ENCODE measurements at places on chromosomes 11 and 22.
A peak's percentile ranks its signal among the peaks of the same experiment; 100 is the strongest.

- DNase-seq: no peak
These were observed 26.2 kb downstream of the SPATA19 start for GRCh38 chr11:133819114-133819513.

- no peak for DNase-seq
These were observed 14.6 kb downstream of the FAM118A start for GRCh38 chr22:45324311-45324711.

GRCh38 chr11:83608571-83608970 lies 322.4 kb upstream of the CCDC90B start:
- no peak for DNase-seq

- no peak for DNase-seq
These were observed 10.9 kb downstream of the DEFB108B start for GRCh38 chr11:71843858-71844257.

DNA sequence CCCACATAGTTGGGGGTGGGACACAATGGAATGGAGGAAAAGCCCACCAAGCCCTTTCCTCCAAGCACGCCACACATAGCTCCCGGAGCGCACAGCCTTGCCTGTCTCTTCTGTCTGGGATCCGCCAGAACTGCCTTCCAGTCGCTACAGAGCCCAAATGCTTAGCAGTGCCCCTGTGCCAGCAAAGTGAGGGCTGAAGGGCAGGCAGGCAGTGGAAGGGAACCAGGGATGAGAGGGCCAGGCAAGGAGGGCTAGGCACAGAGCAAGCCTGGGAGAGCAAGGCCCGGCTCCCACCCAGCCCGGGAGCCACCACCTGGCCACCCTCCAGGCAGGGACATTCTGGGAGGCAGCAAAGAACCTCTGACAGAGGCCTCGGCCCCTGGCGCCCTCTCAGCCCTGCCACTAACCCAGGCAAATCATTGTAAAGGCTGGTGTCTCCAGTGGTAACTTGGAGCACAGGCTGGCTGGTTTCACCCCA lies 32.5 kb downstream of the PPP2R1B start:
- no peak for DNase-seq

GRCh38 chr22:50695421-50696250 lies 23.0 kb downstream of the SHANK3 start:
- DNase-seq: no peak

- DNase-seq: no peak
These were observed 141.2 kb downstream of the RBFOX2 start for GRCh38 chr22:35887296-35887875.

- DNase-seq: no peak
These were observed at the start of gene LRRC55 for GRCh38 chr11:57181678-57182305. Gene LRRC55 (plus strand): TSS chr11:57181953. CDS start chr11:57182023, 70 bp downstream.

- DNase-seq: no peak
These were observed 103.2 kb upstream of the GALNT18 start for GRCh38 chr11:11724994-11725393.

GRCh38 chr11:96084610-96085318 lies 160.9 kb upstream of the MTMR2 start:
- DNase-seq: no peak

DNA sequence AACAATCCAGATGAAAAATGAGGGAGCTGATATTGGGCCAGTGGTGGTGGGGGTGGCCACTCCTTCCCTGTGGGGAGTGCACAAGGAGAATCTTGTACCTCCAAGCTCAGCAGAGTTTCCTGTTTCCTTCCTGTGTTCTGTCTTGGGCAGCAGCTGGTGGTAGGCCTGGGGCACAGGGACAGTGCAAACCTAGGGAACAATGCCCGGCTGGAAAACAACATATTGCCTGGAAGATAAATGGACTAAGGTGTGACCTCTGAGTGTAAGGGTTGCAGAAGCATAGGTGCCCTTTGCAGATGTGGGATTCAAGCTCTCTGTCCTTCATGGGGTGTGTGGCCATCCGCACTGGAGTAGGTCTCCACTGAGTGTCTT lies 5.8 kb upstream of the JAM3 start:
- no peak for DNase-seq

- no peak for DNase-seq
These were observed 8.1 kb upstream of the OR10W1 start for GRCh38 chr11:58276151-58276550.

GRCh38 chr11:30585125-30585891 lies 845 bp downstream of the MPPED2 start:
- DNase-seq: no peak

DNA sequence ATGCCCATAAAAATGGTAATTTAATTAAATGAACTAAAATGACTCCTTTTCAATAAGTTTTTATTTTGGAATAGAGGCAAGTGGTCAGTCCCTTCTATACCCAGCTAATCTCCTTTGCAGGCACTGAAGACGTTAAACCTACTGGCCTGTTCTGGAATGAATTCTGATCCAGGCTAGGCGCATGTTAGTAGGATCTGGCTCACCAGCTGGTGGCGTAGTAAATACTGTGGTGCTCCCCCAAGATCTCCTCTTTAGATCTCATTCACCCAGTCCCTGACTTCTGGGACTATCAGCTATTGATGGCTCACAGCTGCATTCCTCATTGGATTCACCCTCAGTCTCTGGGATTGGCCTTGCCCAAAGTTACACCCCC lies 173.7 kb upstream of the DDI1 start:
- no peak for DNase-seq

DNA sequence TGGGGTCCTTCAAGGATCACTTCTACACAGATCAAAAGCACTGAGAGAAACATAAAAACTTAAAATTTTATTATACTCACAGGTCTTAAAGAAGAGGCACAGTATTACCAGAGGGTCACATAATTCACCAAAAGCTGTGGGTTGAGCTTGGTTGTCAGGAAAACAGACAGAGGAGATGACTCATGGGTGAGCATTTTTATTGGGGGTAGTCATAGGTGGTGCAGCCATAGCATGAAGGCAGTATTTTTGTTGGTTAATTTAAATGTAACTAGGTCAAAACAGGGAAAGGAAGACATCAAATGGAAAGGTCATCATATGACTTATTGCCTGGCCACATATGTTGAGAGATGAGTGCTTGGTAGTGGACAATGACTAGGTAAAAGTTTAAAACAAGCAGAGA lies 24.2 kb downstream of the OR5B17 start:
- no peak for DNase-seq

GRCh38 chr22:37561212-37562048 lies 1.1 kb downstream of the CDC42EP1 start:
- peak; percentile 62 for DNase-seq

GRCh38 chr11:65560555-65561418 lies 2.6 kb upstream of the LTBP3 start:
- no peak for DNase-seq

DNA sequence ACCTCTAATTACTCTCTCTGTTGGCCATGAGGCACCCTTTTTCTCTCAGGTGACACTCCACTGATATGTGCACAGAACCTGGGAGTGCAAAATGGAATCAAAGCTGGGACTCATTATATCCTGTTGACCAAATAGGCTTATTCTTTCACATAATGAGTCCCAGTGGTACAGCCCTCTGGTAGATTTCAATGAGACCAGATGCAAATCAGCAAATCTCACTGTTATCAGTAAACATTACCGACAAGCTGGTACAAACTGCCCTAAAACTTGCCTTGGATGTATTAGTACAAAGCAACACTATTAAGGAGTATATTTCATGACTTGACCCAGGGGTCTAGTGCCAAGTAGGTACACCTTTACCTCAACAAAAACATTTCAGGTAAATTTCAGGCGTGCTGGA lies 128.3 kb downstream of the DDX10 start:
- no peak for DNase-seq

- DNase-seq: no peak
These were observed 256.0 kb upstream of the B3GAT1 start for GRCh38 chr11:134668076-134668475.

DNA sequence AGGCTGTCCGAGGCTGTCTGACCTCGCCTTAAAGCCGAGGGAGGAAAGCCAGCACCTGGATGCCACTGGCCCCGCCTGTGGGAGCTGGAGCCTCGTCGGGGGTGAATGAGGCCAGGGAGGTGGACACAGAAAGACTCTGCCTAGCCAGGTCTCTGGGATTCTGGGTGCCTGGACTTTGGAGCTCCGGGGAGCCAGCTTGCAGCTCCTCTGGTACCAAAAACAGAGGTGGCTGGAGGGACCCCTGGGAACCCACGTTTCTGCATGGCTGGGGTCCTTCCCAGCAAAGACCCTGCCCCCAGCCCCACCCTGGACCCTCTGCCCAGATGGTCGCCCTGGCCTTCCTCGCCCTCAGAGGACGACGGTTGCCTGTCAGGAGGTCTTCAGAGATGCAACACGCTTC lies 239.7 kb downstream of the BRD1 start:
- DNase-seq: no peak

- no peak for DNase-seq
These were observed 21.3 kb upstream of the MUC5B start for GRCh38 chr11:1201395-1202153.

DNA sequence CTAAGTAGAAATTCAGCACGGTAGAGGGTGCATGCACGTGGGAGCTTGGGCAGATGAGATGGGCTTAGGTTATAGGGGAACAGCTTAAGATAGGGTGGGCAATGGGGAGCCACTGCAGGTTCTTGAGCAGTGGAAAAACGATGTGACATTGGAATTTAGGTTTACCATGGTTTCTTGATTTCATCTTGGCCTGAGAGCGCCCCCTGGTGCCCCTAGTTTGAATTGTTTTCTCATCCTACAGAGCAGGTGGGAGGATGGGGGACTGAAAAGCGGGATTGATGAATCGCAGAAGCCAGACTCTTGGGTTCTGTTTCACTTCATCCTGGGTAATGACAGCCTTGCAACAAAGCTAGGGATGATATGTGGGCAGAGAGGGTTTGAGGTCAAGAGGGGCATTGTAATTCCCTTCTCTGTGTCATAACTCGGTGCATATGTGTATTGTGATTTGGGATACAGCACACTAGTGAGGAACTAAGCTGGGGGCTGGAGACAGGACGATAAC lies 6.7 kb upstream of the MCAM start:
- peak; percentile 70 for DNase-seq

- DNase-seq: no peak
These were observed 38.5 kb upstream of the GALNT18 start for GRCh38 chr11:11660363-11660740.

GRCh38 chr11:66686801-66687750 lies 9.4 kb upstream of the RBM4B start:
- no peak for DNase-seq

DNA sequence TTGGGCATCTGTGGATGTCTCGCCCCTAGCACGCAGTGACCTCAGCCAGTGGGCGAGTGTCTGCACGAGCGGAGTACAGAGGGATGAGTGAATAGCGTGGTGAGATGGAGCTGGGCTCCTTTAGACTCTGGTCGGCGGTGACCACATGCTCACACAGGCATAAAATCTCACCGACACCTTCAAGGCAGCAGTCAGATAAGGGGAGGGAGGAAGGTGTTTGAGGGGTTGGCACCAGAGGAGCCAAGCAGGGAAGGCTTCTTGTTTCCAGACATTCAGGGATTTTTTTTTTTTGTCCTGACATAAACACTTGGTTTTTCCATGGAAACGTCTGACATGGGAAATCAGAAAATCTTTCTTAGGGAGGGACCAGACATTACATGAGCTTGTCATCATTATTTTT lies 35.8 kb downstream of the GRIK4 start:
- DNase-seq: no peak

GRCh38 chr11:36381015-36381360 lies 84.9 kb downstream of the PRR5L start:
- DNase-seq: no peak

DNA sequence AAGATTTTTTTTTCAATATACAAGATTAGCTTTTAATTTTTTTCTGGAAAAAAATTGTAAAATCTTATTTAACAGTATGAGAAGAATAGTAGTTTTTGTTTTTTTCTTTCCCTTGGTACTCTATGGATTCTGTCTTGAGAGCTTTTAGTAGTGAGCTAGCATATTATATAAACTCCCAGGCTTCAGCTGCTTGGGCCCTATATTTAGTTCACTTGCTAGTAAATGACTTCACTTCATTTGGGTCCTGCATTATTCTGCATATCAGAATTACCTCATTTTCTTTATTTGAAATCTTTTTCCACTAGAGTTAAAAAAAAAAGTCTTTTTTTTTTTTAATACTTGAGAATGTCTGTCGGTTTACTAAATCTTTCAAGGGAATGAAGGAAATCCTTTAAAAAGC lies 33.1 kb downstream of the HIPK3 start:
- DNase-seq: no peak

GRCh38 chr11:128399251-128400121 lies 187.9 kb downstream of the ETS1 start:
- DNase-seq: no peak

- DNase-seq: no peak
These were observed 18.2 kb downstream of the TEAD1 start for GRCh38 chr11:12692229-12693075.

DNA sequence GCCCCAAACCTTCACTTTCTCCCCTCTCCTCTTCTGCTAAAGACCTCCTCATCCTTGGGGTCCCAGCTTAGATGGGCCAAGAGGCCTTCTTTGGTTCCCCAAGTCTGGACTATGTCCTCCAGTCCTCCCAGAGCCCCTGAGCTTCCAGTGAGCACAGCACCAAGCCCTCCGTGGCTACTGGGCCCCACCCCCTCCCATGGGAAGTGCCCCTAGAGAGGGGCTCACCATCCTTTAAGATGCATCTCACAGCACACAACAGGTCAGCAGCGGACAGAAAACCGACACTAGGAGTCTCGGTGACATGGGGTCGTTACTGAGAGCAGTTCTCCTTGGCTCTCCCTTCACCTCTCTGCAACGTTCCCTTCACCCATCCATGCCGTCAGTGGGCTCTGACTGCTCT lies 2.7 kb downstream of the LRRC32 start:
- no peak for DNase-seq

- no peak for DNase-seq
These were observed 41.4 kb upstream of the CREB3L1 start for GRCh38 chr11:46235777-46236688.

DNA sequence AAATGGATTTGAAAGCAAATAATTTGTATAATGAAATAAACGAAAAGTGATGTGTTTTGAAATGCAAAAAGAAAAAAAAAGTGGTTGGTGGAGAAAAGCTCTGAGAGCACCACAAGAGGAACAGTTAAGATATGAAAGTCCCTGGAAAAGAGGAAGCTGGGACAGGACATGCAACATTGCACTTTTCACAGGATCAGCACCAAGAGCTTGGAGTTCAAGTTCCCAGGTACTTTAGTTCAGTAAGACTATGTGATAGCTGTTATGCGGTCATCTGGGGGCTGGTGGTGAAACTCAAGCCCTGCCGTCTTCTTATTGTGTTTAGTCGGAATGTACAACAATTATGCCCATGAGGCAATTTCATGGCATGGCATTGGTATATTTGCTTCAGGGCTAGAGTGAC lies 17.1 kb upstream of the MS4A4A start:
- no peak for DNase-seq

GRCh38 chr11:129167315-129167714 lies 24.8 kb downstream of the ARHGAP32 start:
- no peak for DNase-seq

GRCh38 chr22:39498368-39498767 lies 3.7 kb upstream of the MIEF1 start:
- DNase-seq: no peak

DNA sequence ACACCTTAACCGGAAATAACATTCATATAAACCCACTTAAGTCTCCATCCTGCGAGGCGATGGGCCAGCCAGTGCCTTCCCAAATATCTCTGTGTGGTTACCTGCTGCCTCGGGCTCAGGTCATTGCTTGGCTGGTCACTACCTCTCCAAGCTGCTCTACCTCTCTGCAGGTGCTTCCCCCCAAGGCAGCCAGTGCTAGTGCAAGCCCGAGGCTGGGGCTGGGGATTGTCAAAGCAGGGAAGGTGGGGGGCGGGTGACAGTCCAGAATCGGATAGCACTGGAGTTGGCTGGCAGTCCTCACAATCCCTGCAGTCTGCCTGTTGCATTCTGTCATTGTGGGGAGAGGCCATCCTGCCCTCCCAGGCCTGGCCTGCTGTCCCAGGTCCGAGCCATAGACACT lies 11.1 kb downstream of the MCHR1 start:
- no peak for DNase-seq
